Stimulated activated CD4-positive, alpha-beta T cell treated with anti-CD3 and anti-CD28 coated beads, Interleukin-1b, Interleukin-23, amount 100 ng/mL, for 48 hours (primary cell): ENCODE measurements at places on chromosomes 5 and 9.

DNA sequence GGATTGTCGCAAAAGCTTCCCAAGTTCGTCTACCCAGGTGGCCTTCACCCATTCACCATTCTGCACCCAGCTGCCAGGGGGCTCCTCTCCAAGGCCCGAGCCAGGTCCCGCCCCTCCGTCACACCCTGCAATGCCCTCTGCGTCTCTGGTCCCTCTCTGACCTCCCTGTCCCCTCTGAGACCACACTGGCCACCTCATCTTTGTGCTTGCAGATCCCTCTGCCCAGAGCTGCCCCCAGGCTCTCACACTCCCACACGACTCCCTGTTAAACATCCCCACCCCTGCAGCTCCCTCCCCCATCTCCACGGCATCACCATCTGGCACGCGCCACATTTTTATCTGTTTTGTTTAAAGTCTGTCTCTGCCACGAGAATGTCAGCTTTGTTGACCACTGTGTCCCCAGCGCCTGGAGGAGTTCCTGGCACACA, 243.6 kb downstream of the PBX3 start:
- no peak for DNase-seq

GRCh38 chr9:76373173-76373783, 20.9 kb downstream of the RFK start:
- DNase-seq, result no peak

- no peak for DNase-seq
These were observed 3.1 kb downstream of the TOR1B start for GRCh38 chr9:129806061-129806460.

- DNase-seq, result no peak
These were observed 92.3 kb upstream of the SPATA31C2 start for GRCh38 chr9:88230612-88231011.

DNA sequence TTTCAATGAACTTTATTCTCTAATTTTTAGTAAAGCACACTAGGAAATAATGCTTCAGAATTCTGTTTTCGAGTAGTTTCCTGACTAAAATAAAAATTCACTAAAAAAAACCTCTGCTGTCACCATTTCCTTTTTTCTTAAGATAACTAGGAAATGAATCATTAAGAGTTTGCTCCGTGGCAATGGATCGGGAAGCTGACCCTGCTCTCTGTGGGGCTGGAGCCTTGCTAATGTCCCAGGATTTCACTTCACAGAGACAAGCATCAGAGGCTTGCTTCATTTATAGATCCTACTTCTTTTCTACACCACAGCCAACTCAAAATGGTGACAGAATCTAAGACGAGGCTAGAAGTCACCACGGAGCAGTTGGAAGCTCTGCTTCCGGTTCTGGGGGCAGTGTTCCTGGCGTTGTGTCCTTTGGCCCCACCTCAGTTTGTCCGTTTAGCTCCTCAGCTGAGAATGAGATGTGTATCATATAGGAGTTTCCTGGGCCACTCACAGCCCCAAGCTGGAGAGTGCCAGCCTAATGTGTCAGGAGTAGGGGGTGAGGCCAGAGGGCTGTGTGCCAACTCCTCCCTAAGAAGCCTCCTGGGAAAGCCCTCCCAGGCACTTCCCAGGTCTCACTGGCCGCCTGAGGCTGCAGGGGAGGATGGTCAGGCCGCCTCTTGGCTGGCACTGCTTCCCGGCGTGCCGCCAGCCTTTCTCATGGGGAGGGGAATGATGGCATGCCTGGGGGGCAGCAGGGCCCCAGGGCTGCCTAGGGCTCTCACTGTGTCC, 19.6 kb downstream of the TENT4A start:
- no peak for DNase-seq

DNA sequence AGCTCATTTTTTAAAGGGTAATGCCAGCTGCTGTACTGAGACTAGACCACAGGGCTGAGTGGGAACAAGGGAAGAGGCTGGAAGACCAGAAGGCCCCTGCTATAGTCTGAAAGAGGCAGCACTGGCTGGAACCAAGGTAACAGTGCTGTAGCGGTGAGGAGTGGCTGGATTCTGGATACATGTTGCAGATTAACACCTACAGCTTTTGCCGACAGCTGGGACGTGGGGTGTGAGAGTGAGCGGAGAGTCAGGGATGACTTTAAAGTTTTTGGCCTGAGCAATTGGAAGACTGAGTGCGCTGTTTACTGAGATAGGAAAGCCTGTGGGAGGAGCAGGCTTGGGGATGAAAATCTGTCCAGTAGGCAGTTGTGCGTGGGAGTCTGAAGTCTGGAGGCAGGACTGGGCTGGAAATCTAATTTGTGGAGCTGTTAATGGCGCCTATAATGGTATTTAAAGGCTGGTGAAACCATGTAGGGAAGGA, 26.5 kb downstream of the AQP7 start:
- no peak for DNase-seq

DNA sequence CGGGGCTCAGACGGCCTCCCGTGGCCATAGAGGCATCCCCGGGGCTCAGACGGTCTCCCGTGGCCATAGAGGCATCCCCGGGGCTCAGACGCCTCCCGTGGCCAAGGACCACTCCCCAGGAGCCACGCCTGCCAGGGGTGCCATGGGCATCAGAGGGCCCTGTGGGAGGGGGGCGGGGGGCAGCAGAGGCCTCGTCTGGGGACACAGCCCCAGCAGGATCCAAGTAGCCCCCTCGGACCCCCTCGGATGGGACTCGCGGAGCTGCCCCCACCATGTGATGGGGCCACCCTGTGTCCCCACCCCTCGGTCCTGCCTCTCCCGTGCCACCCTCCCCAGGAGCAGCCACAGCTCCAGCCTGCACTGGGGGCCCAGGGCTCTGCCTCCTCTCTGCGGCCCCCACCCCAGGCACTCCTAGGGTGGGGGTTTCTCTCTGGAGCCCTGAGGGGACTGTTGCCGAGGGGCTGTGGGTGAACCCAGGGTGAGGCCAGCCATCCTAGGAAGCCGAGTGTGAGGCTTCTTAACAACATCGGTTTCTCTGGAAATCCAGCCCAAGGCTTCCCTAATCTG, 2.5 kb downstream of the ENTPD8 start:
- DNase-seq, result no peak

DNA sequence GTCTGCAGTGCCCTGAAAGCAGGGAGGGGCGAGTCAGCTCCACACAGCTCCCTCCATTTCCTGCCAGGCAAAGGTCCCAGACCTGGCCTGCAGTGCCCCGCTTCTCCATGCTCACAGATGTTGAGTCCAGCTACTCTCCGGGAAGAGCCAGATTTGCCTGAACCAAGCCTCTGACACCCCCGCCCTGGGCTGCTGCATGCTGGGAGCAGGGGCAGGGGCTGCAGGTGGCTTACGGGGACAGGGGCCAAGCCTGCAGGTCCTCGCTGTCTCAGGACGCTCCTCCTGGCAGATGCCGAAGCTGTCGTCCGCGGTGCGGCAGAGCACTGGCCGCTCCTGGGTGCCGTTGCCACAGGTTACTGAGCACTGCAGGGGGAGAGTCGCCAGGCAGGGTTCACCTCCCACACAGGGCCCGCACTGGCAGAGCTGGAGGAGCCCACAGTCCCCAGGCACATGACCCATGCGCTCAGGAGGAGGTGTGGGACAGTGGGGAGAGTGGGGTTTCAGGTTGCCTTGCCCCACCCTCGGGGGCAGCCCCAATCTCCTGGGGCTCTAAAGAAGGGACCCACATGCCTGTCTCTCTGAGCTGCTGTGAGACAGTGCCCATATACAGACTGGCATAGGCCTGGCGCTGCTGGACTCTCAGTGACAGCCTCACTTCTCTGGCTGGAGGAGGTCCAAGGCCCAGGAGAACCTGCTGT, 62.4 kb downstream of the ZNF354C start:
- no peak for DNase-seq
